Posterior vena cava (tissue), 2 donors: ENCODE measurements at places on chromosomes 7 and 10. TPM values are rescaled to one million over a fixed set of nuclear protein-coding genes. Genes with fewer than 3 reads are reported as not detected.

Gene TMEM270
- not detected for total RNA-seq

Gene FOXK1
- total RNA-seq = 32.3 TPM

Gene NOS3
- 71.8 TPM for total RNA-seq

Gene CYP2W1
- total RNA-seq = not detected

Gene CLRN3
- total RNA-seq = not detected

Gene FBXO24
- total RNA-seq = 0.51 TPM

DNA sequence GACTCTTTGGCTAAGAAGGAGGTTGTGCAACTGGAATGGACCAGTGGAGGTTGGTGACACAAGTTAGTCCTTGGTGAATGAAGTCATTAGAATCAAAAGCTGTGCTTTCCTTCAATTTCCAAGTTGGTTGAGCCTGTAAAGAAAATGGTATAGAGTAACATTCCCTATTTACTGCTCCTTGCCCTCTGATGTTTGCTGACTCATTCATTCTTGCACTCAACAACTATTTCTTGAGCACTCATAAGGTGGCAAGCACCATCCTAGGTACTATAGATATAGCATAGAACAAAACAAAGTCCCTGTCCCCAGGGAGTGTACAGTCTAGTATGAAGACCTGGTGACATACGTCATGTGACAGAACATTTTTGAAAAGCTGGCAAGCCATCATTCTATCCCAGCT, 118.9 kb upstream of the CCDC6 start:
- no peak for DNase-seq

DNA sequence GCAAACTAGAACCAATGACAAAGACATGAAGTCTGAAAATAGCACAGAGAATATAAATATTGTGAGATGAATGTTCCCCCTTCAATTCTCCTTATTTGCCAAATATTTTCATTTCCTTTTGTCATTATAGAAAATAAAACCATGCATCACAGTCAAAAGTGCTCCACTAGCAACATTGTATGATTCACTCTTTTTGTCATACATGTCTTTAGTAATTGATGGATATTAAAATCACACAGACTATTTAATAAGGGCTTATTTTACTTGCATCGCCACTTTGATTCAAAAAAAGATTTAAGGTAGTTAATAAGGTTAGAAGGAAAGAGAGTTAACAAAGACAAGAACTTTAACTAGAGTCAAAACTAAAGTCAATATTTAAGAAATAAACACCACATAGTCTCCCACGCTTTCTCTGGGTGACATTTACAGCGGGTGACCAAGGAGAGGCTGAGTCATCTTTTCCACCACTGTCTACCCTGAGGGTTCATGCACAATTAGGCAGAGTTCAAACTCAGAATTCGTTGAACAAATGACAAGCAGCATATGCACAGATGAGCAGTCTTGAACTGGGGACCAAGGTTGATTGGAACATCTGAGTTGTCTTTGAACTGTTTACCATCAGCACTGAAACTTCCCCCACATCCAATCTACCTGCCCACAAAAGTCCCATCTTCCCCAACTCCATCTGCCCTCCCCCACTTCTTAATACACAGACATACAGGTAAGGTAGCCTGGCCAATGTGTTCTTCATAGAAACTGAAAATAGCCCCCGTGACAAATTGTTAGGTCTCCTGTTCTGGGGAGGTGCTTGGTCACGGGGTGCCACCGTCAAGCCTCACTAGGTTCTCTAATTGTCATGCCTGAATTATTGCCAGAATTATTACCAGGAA, 42.5 kb downstream of the C7orf25 start:
- DNase-seq = no peak

GRCh38 chr10:91879515-91880170, 29.6 kb downstream of the FGFBP3 start:
- no peak for DNase-seq

DNA sequence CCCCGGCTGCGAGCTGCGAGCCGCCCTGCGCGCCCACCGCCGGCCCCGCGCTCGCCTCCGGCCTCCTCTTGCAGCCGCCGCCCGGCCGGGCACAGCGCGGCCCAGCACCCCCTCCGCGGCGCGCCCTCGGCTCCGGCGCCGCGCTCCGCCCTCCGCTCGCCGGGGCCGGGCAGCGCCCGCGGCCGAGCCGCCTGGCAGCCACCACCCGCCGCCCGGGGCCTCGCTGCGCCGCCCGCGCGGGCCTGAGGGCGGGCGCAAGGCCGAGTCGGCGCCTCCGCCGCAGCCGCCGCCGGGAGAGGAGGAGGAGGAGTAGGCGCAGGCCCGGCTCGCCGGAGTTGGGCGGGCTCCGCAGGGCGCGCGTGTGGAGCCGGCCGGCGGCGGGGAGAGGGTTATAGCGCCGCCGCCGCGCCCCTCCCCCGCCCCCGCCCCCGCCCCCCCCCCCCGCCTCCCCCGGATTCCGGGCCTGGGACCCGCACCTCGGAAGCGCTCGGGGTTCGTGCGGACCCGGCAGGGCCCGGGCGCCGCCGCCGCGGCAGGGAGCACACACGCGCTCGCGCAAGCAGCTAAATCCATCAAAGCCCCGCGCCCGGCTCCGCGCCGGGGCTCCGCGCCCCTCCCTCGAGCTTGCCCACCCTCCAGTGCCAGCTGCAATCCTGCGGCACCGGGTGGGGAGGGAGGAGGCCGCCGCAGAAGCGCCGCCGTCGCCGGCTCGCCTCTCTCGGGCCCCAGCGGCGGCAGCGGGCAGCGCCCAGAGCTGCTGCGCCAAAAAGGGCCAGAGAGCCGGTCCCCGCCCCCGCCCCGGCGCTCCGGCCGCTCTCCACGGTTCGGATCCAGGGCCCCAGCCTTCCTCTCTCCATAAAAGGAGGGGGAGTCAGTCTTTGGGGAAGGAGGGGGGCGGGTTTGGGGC, at the start of gene PDGFA:
Gene PDGFA, minus strand, starts transcription at position 363 of the 907 bp plus-strand sequence. CDS start 845 bp downstream, outside the sequence.
- no peak for DNase-seq

DNA sequence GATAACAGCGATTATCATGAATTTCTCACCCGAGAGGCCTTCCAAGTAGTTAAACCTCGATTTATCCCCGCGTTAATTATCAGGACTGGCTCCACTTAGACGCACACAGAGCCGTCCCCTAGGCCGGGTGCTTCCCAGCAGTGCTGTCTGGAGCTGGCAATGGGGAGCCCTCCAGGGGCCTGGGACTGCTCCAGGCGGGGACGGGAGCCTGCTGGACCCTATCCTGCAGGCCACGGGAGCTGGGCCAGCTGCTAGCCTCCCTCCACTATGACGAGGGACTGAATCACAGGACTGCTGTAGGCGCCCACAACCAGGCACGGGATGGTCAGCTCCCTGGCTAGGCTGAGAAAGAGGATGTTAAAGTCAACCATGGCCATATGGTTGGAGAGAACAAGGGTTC, 229.1 kb downstream of the ELFN1 start:
- DNase-seq = peak; percentile 92

DNA sequence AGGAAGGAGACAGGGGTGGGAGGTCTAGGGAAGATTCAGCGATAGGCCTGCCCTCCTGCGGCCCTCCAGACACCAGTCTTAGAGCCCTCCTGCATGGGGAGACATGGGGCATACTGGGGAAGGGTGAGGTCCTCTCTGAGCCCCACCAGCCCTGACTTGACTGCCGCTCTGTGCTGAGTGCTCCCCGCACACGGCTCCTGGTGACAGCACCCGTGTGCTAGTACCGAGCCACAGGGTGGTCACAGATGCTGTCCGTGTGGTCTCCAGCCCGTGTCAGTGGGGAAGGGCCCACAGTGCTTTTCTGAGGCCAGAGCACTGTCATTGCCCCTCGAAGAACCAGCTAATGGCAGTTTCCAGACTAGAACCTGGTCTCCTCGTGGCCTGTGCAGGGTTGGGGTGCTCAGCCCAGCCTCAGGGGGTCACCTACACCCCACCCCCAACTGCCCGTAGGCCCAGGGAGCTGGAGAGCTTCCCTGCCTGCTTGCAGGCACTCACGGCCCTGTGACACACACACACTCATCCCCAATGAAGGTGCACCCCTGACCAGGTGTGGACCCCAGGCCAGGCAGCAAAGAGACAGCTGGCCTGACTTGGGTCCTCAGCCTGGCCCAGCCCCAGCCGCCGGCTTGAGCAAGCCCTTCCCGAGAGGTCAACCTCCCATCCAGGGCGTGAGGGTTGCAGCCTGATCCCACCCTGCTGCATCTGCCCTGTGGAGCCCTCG, 86.0 kb upstream of the RET start:
- peak; percentile 55 for DNase-seq

- DNase-seq = no peak
Measured at GRCh38 chr10:60979667-60980104, 35.7 kb upstream of the RHOBTB1 start.

- no peak for DNase-seq
Measured at GRCh38 chr7:150910996-150911422, 58.7 kb downstream of the AOC1 start.

DNA sequence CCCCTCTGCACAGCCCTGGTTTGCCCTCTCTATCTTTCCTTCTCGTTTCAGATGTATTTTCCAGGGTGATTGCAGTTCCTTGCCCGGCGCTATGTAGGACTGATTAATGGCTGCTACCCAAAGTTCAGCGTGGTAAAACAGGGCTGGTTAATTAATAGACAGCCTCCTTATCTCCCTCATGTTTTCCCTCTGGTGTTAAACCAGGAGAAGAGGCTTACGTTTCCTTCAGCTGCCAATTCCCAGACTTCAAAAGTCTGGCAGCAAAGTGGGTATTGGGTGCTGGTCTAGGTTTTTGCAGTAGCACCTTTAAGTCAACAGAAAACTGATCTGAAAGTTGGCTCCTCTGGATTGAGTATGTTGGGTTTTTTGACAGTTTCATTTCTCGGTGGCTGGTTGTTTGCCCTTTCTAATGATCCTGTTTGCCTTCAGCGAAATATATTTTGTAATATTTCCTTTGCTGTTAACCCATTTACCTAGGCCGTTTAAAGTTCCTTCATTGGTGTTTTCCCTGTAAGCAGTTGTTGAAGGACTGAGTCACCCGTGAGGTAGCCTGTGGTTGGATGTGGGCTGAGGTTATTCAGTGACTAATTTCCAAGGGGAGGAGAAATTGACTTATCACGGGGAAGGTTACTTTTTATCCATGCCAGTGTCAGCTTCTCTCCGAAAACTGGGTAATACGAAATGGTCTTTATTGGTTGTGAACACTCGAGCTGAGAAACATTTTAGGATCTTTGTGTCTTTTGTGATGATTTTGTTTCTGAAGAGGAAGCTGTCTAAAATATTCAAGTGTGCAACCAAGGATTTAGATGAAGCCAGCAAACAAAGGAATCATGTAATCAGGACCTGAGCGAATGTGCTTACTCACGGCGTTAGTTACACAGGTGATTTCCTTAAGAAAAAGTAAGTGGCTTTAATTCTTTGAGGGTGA, 257.2 kb downstream of the KIAA1217 start:
- no peak for DNase-seq

DNA sequence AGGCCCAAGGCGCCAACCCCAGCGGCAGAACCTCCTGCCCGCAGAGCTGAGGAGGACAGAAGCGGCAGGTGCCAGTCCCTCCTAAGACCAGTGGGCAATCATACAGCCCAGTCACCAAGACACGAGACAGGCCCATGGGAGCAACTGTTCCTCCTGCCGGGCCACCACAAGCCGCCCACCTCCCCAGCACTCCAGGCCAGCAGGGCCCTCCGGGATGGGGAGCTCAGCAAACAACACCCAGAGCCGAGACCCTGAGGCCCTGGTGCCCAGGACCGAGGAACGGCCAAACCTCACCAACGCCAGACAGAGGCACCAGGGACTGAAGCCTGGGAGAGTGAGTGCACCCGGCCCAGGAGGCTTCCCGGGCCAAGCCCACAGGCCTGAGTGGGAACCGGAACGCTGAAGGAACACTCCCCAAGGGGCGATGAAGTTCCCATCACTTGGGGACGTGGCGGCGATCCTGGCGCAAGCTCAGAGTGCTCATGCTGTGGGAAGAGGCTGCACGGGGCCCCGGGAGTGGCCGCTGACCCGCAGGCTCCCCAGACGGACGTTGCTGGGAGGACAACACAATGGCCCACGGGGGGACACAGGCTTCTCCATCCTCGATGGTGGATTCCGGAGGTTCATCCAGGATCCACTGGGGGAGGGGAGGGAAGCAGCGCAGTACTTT, 35.1 kb downstream of the GPER1 start:
- peak; percentile 79 for DNase-seq

DNA sequence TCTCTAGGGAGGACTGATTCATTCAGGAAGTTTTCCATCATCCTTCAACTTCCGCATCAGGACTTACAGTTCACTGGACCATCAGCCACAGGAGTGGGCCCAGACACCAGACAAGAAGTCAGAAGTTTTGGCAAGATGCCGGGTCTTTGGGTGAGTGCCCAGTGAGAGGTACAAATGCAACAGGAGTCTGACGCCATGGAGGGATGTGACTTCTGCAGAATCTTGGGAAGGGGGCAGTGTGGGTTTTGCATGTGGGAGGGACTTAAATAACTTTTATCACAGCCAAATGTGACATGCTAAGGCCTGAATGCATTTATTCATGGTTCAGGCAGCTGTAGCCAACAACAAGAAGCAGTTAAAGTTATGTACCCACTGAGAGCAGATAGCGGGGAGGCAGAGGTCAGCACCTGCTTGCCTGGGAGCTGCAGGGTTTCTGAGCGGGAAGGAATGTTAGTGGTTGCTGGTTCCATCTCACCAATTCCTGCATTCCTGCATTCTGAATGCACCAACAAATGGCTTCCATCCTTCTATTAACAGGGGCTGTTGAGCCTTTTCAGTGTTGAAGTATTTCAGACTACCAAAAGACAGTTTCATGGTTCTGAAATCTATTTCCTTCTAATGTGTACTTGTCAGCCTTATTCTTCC, 375.2 kb downstream of the PAXIP1 start:
- no peak for DNase-seq

- no peak for DNase-seq
Measured at GRCh38 chr7:90692396-90692795, 96.3 kb downstream of the CDK14 start.

GRCh38 chr10:43671659-43672531, 23.2 kb upstream of the ZNF32 start:
- no peak for DNase-seq

- no peak for DNase-seq
Measured at GRCh38 chr10:105988848-105989247, 1175.7 kb downstream of the SORCS1 start.

DNA sequence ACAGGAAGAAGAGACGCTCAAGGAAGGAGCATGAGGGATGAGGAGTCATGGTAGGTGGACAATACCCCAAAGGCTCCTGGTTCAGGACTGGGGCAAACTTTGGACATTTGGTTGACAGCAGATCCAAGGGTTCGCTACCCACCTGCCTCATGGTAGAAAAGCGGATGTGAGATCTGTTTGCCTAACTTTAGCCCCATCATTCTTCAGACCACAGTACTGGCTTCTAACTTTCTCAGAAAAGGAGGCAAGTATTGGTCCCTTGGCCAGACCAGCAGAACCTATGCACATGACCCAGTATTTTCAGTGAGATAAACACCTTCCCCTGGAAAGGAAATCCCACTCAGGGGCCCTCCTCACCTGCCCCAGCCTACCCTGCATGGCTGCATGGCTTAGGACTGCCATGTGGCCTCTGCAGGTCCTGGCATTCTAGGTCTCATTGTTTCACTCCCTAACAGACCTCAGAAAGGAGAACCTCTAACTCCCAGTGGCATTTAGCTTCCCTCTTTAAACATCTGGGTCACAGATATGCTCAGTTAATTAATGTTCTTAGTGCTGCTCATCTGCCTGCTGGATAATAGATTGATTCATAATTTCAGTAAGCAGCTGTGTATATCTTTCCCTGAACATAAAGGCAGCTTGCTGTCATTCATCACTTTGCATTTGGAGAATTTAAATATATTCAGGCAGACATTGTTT, 574.1 kb downstream of the GALNT17 start:
- DNase-seq = no peak
